ENCODE measurements at places on chromosomes 16 and 17. TPM values are rescaled to one million over a fixed set of nuclear protein-coding genes. Genes with fewer than 3 reads are reported as not detected.

Gene CPNE7
- 4.9 TPM for total RNA-seq

Gene TNK1
- total RNA-seq = 14.4 TPM

Gene CD300LB
- total RNA-seq = not detected

Gene SEZ6L2
- 0.16 TPM for total RNA-seq

Gene GID4
- 11.1 TPM for total RNA-seq

Gene GRB7
- not detected for total RNA-seq

Gene ITGAL
- total RNA-seq = 2.3 TPM

Gene CCL16
- total RNA-seq = not detected

Gene TBC1D26
- total RNA-seq = 0.44 TPM

Gene WDR90
- total RNA-seq = 26.9 TPM

Gene RDM1
- not detected for total RNA-seq

Gene SMARCD2
- total RNA-seq = 192 TPM

Gene KRTAP2-2
- total RNA-seq = not detected

Gene CX3CL1
- total RNA-seq = 58.0 TPM

Gene CRYBA1
- not detected for total RNA-seq

Gene TGFB1I1
- 17.4 TPM for total RNA-seq

Gene UTS2R
- 0.33 TPM for total RNA-seq

Gene STRADA
- 25.9 TPM for total RNA-seq

Gene CCDC200
- total RNA-seq = not detected

Gene TBX21
- 1.8 TPM for total RNA-seq

Gene NPIPB6
- total RNA-seq = not detected

Gene CTRB1
- not detected for total RNA-seq

Gene RGS11
- total RNA-seq = 5.9 TPM

Gene NKD1
- 4.6 TPM for total RNA-seq

Gene FNDC8
- not detected for total RNA-seq

Gene NPB
- not detected for total RNA-seq

Gene PABPN1L
- not detected for total RNA-seq

Gene PLXDC1
- total RNA-seq = 11.8 TPM

Data from breast epithelium (tissue), 4 donors.